ENCODE measurements at places on chromosomes 7 and 10.

DNA sequence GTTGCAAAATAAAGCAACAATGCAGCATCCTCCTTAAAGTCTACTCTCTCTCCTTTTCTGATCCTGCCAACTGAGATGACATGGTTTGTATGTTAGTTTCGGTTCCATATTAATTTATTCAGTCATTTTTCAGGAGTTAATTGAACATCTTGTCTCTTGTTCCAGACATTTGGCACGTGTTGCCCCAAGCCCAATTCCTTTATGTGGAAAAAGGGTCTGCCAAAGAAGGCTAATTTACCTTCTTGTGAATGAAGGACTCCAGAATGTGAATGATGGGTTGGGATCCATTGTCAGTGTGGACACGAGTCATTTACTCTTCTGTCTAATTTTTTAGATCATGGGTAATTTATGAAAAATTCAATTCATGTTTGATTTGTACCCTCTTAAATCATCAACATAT is 350.9 kb upstream of the LRGUK start:
- no peak for DNase-seq

GRCh38 chr10:62249957-62250356 is 18.7 kb downstream of the RTKN2 start:
- no peak for DNase-seq

DNA sequence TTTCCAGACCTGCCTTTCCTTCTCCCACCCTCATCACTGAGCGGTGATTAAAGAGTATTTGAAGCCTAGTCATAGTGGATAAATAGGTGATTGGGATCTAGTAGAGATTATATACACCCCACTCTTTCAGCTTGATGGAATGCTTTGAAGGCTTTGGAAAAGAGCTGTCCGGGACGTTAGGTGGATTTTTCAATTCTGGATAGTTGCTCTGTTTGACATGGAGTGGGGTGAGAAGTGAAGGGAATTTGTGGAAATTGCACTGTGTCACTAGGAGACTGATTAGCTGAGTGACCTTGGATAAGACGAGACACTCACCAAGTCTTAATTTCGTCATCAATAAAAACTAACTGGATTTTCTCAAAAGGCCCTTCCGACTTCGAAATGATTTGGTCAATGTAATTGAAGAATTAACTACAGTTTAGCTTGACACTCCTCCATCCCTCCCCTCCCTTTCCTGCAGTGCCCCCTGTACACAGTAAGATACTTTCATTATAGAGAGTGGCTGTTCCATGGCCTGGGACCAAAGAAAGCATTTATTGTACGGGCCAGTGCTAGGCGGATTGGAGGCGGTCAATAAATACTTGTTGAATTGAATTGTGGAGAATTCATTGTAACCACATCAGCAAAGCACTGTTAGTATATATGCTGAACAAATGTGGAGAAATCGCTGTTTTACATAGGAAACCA is 962 bp downstream of the ZKSCAN1 start:
- peak; percentile 50 for DNase-seq

- DNase-seq = no peak
Observed at GRCh38 chr7:100208911-100209408, 10.8 kb upstream of the PVRIG start.

DNA sequence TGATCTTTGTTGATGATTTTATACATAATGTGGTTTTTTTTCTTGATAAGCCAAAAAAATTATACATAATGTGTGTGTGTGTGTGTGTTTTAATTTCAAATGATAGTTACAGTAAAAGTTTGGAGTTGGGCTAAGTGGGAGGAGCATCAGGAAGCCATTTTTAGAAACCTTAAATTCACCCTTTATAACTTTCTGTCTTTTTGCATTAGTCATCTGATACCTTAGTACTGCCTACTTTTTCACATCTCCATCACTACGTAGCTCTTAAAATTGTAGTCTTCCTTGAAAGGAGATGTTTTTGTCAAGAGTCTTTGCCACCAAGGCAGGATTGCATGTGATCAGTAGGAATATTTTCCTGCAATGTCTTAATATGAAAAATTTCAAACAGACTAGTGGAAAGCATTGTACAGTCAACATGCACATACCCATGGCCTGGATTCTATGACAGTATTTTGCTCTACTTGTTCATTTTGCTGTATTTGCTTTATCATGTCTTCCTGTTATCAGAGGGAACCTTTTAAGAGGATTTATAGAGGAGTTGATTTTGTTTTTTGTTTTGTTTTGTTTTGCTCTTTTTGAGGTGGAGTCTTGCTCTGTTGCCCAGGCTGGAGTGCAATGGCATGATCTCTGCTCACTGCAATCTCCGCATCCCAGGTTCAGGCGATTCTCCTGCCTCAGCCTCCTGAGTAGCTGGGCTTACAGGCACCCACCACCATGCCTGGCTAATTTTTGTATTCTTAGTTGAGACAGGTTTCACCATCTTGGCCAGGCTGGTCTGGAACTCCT is 67.3 kb downstream of the DAGLB start:
- no peak for DNase-seq

DNA sequence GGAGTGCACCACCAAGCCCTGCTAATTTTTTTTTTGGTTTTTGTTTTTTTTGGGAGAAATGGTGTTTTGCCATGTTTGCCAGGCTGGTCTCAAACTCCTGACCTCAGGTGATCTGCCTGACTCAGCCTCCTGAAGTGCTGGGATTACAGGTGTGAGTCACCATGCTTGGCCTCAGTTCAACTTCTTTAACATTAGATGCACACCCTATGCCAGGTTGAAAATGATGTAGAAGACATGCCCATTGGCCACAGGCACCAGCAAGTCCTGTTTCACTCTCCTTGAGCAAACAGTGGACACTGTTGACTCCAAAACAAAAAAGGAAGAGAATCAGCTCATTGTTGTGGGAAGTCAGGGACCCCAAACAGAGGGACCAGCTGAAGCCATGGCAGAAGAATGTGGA is 1205.3 kb downstream of the REEP3 start:
- DNase-seq = no peak

DNA sequence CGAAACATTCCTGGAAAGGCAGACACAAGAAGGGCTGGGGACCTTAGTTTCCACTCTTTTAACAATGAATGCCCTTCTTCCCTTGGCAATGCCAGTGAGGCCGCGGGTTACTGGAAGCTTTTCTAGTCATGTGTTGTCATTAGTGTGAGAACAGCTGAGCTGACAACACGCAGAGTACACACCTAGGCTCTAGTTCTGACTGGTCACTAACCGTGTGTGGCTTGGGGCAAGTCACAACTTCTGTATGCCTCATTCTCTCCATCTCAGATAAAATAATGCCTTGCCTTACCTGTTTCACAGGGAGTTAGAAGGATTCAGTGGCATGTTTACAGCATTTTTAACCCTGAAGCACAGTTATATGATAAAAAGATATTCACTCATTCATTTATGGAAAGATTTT is 31.7 kb downstream of the FBH1 start:
- DNase-seq = no peak

GRCh38 chr10:1465418-1465911 is 271.9 kb downstream of the ADARB2 start:
- DNase-seq = no peak

DNA sequence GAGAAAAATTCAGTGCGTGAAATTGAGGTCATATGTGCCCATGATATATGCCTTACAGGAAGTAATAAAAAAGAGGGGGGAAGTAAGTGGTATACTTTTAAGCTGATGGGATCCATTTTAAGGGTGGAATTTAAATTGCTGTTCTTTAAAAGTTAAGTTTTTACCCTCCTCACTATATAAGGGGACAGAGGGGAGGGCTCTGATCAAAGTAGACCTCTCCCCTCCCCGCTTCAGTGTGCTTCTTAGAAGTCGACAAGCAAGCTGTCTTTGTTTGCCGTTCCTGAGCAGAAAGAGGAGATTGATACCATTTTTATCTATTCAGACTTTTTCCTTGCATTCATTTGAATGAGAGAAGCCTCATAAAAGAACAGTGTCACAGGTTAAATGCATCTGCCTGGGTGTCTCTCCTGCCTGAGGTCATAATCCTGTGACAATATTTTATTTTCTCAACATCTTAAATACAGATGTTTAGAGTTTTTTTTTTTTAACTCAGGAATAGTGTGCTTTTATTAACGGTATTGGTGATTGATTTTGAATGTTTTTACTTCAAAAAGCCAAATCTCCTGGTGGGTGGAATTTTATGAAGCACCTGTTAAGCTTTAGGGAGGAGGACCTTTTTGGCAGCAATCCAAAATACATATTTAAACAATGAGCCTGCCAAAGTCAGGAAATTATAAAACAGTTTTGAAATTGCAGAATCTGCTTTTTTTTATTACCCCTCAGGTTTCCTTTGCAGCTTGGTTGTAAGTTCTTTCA is 141.7 kb downstream of the KAT6B start:
- DNase-seq = no peak

DNA sequence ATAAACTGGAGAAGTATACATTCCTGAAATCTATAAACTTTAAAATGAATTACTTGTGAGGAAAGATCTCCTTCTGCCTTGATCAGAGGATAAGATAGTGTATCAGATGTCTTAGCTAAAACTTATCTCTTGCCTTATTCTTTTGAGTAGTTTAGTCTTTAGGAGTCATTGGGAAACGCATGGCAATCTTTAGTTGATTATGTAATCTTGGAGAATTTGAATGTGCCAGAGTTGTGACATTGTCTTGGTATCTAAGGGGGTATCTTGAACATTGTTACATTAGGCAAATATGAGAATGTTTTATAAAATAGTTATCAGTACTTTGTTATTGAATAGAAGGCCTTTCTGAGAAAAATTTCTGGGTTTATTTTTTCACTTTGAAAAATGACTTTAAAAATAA is 61.6 kb upstream of the ADRA2A start:
- no peak for DNase-seq

DNA sequence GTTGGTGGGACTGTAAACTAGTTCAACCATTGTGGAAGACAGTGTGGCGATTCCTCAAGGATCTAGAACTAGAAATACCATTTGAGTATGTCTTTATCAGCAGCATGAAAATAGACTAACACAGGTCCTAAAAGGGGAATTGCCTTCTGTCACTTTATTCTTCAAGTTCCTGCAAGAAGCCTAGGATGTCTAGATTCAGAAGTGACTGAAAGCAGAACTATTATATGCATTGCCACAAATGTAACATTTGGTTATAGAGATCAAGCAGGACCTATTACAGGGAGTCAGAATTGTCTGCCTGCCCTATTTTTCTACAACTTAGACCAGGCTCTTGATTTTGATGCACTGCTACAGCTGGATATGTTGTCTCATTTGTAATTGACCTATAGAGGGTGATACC is 364.7 kb downstream of the SORCS1 start:
- no peak for DNase-seq

GRCh38 chr7:2632733-2633537 is 1.1 kb downstream of the TTYH3 start:
- peak; percentile 83 for DNase-seq

DNA sequence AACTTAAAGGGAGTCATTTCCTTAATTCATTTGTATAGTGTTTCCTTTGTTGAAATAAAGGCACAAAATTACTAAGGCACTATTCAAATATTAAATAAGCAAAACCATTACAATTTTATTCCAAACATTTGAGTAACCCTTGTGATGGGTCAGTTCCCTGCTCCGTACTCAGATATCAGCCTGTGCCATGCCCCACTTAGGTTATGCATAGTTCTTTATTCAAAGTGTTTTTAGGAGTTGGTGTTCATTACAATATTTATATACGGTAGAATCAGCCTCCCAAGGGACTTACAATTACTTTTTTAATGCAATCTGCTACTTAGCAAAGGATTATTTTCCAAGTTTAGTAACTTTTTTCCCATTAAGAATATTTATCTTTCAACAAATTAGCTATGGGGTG is 119.3 kb upstream of the SEMA3D start:
- DNase-seq = no peak

- DNase-seq = no peak
Observed at GRCh38 chr7:57417736-57418135, 32.2 kb upstream of the ZNF716 start.

- DNase-seq = no peak
Observed at GRCh38 chr10:116779076-116779687, 36.8 kb upstream of the HSPA12A start.

GRCh38 chr10:81152656-81153055 is 615.0 kb downstream of the SH2D4B start:
- DNase-seq = no peak

- peak; percentile 97 for DNase-seq
Observed at GRCh38 chr10:118423800-118424442, 81.8 kb upstream of the FAM204A start.

GRCh38 chr10:104925232-104925851 is 284.3 kb downstream of the SORCS3 start:
- peak; percentile 10 for DNase-seq
